ENCODE measurements at places on chromosomes 5 and 9.

DNA sequence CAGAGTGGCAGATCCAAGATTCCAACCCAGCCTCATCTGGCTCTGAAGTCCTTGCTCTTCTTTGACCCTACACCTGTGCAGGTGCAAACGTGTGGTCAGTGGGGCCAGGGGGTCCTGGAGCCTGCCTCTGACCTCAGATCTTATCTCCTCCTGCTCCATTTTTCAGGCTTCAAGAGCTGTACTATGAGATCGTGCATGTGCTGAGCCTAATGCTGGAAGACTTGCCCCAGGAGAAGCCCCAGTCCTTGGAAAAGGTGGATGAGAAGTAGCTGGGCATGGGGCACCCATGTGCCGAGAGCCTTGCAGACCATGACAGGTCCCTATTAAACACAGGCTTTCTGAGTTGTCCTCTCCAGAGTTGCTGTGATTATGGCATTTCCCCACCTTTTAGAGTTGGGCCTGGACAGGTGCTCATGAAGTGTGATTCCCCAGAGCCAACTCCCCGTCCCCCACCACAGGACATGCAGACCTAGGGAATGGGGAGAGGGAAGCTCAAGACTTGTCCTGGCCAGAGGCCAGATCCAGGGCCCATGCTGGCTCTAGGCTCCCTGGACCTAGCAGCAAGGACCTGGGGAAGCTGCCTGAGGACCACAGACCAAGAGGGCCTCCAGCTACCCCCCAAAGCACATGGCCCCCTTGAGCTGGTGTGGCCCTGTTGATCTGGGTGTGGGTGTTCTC, 22.5 kb downstream of the PITX1 start:
- DNase-seq, result no peak

GRCh38 chr5:174392892-174393291, 331.5 kb upstream of the MSX2 start:
- DNase-seq, result no peak

DNA sequence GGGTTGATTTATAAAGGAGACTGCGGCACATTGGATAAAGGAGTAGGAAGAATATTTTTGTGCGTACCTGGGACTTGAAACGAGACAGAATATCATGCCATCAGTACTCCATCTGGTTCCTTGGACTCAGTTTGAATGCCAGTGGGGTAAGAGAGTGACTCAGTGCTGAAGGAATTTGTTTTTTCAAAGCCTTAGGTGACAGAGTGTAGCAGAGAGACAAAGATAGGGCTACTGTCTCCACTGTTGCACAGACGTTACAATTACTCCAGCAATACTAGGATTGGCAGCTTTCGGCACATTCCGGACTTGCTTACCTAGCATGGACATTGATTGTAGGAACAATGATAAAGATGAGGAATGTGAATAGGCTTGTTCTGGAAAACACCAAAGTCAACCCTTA, 250.7 kb downstream of the KCTD16 start:
- DNase-seq, result no peak

DNA sequence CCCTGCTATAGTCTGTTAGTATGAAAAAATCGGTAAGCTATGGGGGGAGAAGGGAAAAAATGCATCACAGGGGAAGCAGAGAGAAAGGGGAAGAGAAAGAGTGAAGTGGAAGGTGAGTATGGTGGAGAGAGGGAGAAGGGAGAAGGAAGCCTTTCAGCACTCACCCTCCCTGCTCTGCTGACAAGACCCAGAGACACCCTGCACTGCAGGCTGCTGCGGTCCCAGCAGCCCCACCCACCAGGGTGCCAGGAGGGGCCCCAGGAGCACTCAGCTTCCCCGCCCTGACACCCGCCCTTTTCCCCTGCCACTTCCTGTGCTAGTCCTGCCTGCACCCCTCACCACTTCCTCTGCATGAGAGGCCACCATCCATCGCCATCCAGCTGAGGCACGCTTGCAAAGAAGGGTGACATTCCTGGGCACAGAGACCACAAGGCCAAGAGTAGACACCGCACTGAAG, 12.7 kb downstream of the STK10 start:
- DNase-seq, result peak; percentile 96

DNA sequence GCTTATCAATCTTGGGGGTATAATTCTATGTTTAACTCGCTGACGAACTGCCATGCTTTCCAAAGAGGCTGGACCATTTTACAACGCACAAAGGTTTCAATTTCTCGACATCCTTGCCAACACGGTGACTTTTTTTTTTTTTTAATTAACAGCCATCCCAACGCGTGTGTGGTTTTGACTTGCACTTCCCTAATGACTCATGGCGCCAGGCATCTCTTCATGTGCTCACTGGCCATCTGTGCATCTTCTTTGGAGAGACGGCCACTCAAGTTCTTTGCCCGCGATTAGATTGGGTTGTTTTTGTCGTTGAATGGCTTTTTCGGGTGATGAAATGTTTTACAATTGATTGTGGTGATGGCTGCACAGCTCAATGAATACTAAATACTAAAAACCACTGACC, 12.5 kb upstream of the CARD9 start:
- no peak for DNase-seq

- no peak for DNase-seq
These were observed 551.9 kb upstream of the DMAC1 start for GRCh38 chr9:8351436-8351835.

GRCh38 chr5:50786073-50786472, 119.6 kb downstream of the PARP8 start:
- DNase-seq, result no peak

GRCh38 chr5:32707418-32707997, 3.6 kb upstream of the NPR3 start:
- DNase-seq, result peak; percentile 79

DNA sequence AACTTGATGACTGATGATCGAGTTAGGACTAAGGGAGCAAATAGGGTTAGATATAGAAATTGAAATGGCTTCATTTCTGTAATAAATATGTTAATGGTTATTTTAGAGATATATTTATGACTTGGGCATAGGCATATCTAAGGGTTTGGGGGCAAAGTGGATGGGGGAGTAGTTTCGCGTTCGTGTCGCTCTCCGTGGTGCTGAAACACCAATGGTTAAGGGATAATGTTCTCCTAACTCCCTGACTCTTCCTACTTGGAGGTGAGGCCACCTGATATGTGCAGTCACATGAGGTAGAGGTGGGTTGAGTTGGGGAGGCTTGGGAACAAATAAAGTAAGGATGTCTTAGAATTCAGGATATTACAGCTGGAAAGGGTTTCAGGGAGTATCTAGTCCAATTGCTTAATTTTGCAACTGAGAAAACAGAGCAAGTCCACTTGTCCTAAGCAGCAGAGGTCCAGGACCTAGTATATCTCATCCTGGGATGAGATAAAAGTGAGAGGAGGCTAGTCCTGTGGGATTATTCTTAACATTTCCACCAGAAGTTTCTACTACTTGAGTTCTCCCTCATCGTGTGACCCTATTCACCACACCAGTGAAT, 44.0 kb upstream of the MAP1B start:
- DNase-seq, result peak; percentile 70

GRCh38 chr5:1732945-1733344, 66.7 kb downstream of the MRPL36 start:
- DNase-seq, result no peak

- DNase-seq, result no peak
These were observed 69.2 kb upstream of the S1PR3 start for GRCh38 chr9:88922091-88922490.

DNA sequence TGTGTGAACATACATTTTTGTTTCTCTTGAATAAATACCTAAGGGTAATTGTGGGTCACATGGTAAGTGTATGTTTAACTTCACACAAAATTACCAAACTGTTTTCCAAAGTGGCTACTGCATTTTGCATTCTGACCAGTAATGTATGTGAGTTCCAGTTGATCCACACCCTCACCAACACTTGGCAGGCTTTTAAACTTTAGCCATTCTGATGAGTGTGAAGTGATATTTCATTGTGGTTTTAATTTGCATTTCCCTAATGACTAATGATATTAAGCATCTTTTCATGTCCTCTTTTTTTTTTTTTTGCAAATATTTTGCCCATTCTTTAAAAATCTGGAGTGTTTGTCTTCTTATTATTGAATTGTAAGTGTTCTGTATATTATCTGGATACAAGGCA, 53.5 kb upstream of the MAST4 start:
- DNase-seq, result no peak

DNA sequence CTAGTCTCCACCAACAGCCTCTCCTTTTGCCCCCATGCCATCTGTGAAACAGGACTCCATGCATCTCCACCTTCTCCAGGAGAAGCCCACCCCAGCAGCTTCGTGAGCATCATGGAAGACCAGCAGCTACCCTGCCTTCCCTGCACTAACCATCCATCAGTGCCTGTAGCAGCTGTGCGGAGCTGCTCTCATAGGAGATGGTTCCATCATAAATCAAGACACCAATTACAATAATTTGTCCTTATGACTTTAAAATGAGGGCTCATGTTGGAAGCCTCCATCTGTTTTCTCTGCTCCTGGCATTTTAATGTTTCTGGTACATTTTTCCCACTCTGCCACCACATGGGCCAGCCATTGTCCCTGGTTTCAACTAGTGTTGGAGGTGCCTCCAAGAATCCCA, 69.9 kb downstream of the FGF1 start:
- no peak for DNase-seq

GRCh38 chr5:124315741-124316415, 430.6 kb downstream of the ZNF608 start:
- DNase-seq, result no peak

GRCh38 chr9:108040783-108041182, 551.2 kb upstream of the KLF4 start:
- no peak for DNase-seq

GRCh38 chr5:153629027-153629895, 138.8 kb downstream of the GRIA1 start:
- DNase-seq, result no peak

- DNase-seq, result no peak
These were observed 194.8 kb upstream of the SLC30A5 start for GRCh38 chr5:68898951-68899471.

- DNase-seq, result no peak
These were observed 82.0 kb downstream of the PRRT1B start for GRCh38 chr9:131627326-131627647.

DNA sequence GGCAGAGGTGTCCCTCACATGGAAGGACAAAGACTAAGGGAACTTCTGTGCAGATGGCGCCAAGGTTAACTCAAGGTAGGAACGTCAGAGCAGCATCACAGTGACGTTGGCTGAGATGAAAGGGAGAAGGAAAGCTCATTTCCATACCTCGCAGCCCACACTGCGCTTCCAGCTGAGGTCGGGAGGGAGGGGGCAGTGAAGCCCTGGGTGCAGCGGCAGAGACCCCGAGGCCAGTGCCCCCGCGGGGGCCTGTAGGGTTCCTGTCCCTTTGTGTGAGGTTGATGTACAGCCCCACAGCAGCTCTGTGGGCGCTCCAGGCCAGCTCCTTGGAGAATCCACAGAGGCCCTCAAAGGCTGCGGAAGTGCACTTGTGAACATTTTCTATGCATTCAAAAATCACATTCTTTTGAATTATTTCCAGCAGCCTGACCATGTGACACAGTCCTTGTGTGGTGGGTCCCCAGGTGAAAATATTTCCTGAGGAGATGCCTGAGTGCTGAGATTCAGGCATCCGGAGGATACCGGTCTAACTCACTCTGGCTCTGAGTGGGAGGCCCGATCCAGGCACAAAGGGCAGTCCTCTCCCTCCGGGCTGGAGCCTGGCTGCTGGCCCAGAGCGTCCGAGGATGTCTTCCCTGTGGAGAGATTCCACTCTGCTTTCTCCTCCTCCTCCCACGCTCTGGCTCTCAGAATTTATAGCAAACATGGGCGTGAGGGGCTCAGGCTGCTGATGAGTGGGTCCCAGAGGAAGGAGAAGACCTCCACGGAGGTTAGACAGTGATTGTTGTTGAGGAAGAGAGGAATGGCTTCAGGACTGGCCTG, 150.7 kb downstream of the ICE1 start:
- no peak for DNase-seq

GRCh38 chr5:9395706-9396105, 150.2 kb downstream of the SEMA5A start:
- no peak for DNase-seq

GRCh38 chr5:78328585-78329173, 31.7 kb upstream of the SCAMP1 start:
- DNase-seq, result no peak

GRCh38 chr5:180935203-180935602, 36.2 kb downstream of the BTNL8 start:
- no peak for DNase-seq

GRCh38 chr5:95162231-95162992, 122.5 kb downstream of the MCTP1 start:
- DNase-seq, result peak; percentile 48

DNA sequence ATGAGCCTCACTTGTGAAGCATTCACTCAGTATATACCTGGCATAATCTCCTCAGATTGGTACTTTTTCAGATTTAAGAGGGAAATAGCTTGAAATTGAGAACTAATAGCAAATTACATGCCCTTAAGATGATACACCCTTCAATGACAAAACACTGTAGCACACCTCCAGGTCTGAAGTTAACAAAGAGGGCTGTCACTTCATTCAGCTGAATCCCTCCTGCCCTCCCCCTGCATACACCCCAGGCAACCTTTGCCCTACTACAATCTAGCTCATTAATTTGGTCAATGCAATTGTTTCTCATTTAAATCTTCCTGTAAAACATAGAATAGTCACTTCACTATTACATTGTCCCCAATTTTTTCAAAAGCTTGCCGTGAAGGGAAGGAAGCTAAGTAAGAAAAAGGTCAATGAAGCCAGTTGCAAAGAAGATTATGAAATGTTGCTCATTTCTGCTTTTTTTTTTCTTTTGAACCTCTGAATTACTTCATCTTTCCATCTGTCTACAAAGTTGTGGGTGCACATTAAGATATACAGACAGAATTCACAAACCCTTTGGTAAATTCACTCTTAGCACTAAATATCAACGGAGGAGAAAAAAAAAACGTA, 294.8 kb upstream of the PTGER4 start:
- peak; percentile 63 for DNase-seq

All from hematopoietic multipotent progenitor cell treated with erythropoietin and hydrocortisone succinate and interleukin-3 and kit ligand, for 6 days (in vitro differentiated cells).